ENCODE measurements at places on chromosomes 11 and 22.

DNA sequence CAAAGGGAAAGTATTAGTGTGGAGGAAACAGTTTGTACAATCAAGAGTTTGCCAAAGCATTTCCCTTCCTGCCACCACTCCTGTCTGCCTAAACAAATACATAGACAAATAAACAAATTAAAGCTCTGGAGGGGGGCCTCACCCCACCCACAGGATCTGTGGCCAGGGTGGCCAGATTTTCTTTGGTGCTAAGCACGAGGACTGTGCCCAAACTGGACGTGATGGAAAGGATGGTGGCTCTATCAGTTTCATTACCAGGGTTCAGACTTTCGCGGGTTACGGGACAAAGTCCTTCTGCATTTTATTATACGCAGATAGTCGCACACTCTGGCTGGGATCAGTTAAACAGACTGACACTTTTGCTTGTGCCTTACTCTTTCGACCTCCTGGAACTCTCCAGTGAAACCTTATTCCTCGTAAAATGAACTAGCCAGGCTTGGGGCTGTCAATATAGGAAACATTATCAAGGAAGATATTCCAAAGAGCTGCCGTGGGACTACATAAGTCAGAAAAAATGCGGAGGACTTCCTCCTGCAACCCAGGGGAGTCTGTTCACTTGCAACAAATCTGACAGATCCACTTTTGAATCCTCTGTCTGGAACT lies 11.2 kb downstream of the BARX2 start:
- no peak for DNase-seq

GRCh38 chr11:128155590-128155989 lies 431.8 kb downstream of the ETS1 start:
- peak; percentile 59 for DNase-seq

- DNase-seq: no peak
Measured at GRCh38 chr11:70579316-70579955, 181.1 kb downstream of the CTTN start.

DNA sequence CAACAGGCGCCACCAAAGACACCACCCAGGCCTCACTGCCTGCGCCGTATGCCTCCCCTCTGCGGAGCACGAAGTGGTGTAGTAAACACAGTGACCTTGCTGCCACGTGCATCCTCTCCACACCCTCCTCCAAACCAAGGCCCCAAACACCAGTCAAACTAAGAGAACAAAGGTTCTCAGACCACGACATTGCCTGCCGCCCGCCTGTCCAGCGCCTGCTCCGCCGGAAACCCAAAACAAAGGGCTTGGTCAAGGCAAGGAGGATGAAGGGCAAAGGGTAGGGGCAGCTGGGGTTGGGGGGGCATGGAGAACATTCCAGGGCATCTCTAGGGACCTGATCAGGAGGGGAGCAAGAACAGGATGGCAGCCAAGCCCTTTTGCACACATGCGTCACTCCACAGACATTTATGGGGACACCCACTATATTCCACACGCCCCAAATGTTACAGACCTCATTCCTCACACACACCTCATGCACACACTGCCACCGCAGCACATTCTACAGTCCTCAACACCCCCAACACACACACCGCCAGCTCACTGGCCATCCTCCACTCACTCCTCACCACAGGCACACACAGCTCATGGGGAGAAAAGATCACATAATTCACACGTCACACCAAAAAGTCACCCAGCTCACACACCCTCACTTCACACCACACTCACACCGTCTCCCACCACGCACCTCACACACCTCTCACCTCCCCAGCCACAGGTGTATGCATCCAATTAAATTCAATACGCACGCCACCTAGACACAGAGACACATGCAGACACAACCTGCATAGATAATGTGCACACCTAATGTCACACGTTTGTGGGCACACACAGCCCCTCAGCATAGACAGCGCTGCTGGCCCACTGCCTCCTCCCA lies 34.5 kb downstream of the PDE2A start:
- DNase-seq: no peak

DNA sequence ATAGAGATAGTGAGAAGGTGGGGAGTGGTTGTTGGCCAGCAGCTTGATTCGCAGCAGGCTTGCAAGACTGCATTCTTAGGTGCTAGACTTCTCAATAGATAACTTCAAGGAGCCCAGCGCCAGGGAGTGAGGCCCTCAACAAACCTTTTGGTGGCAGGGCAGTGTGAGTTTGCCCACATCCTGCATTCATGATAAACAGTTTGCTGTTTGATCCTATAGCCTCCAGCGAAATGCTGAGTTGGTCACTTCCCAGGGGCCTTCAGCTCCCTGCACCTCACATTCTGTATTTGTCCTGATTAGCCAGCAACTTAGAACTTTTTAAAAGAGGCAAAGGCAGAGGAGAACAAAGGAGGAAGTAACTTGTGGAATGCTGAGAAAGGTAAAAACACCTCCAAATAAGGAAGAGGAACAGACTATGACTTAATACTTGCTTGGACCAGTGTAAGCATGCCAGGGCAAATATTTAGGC lies 25.1 kb downstream of the OR10A6 start:
- peak; percentile 91 for DNase-seq

DNA sequence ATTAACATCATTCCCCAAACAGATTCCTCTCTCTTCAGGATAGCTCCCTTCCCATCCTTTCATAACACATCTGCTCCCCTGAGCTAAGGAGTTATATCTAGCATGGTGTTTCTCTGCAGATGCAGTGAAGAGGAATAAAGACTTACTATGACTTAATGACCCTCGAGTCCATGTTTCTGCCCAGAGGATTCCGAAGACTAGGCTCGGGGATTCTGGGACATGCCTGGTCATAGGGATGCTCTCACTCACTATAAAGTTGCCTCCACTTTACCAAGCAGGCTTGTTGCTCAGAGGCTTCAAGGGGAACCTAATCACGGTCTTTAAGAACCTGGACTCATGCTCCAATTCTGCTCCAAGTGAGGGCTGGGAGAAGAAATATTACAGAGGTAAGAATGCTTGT lies at the start of gene OR52E4:
TSS of gene OR52E4 (plus strand) at position 301 of the 400 bp plus-strand sequence. CDS start 3,664 bp downstream, outside the sequence.
- no peak for DNase-seq

GRCh38 chr11:125772834-125773505 lies 5.7 kb downstream of the PATE2 start:
- DNase-seq: peak; percentile 92

DNA sequence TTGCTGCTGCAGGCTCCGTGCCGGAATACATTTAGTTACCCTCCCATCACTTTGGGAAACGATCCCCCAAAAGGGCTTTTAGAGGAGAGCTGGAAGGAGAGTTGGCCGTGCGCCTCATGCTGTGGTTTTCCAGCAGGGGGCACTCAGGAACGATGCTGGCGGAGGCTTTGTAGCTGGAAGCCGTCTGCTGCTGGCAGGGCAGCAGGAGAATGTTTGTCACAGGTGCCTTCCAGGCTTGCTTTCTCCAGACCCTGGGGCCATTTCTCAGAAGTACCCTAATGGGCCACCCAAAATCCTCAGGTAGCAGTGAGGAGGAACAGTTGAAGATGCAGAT lies 30.0 kb upstream of the CABP7 start:
- DNase-seq: no peak

- no peak for DNase-seq
Measured at GRCh38 chr22:31635638-31636306, 26.2 kb downstream of the PISD start.

- no peak for DNase-seq
Measured at GRCh38 chr11:44901120-44901633, 49.5 kb downstream of the TP53I11 start.

DNA sequence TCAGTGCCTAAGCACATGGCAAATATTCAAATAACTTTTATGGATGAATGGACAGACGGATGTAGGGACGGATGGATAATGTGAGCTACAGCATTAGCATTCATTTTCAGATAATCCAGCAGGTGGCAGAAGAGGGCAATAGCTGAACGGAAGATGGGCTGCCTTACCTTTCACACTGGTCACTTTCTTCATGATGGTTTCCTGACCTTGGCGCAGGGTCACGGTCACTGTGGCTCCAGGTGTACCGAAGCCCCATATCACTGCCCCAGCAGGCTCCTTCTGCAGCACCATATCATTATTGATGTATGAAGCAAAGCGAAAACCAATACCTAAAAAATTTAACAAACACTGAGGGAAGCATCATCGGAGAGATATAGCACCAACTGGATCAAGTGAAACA lies 4.3 kb downstream of the SIAE start:
- peak; percentile 59 for DNase-seq

DNA sequence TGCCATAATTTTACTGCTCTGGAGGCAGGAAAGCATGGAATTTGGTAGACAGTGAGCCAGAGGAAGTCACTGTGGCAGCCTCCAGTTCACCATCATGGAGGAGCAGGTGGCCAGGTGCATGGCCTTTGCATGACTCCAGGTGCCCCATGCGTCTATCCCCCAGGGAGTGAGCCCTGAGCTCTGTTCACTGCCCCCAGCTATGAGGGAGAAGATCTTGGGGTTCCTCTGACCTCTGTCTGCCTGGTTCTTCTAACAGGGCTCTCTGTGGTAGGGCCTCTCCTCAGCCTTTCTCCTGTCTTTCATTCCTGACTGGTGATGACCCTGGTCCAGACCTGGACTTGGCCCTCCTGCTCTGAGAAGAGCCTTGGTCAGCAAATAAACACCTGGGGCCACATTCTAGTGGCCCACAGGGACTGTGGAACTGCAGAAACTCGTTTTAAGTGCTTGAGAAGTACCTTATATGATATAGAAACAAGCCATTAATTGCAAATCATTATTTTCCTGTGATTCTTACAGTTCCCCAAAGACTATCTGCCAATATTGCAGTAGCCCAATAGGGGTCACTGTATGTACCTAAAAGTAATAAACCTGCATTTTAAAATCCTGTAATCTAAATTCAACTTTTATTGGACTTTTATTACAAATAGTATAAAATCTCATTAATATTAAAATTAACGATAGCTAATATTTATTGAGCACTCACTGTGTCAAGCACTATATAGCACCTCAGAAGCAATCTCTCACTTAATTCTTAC lies 120.0 kb upstream of the SYT13 start:
- DNase-seq: no peak

DNA sequence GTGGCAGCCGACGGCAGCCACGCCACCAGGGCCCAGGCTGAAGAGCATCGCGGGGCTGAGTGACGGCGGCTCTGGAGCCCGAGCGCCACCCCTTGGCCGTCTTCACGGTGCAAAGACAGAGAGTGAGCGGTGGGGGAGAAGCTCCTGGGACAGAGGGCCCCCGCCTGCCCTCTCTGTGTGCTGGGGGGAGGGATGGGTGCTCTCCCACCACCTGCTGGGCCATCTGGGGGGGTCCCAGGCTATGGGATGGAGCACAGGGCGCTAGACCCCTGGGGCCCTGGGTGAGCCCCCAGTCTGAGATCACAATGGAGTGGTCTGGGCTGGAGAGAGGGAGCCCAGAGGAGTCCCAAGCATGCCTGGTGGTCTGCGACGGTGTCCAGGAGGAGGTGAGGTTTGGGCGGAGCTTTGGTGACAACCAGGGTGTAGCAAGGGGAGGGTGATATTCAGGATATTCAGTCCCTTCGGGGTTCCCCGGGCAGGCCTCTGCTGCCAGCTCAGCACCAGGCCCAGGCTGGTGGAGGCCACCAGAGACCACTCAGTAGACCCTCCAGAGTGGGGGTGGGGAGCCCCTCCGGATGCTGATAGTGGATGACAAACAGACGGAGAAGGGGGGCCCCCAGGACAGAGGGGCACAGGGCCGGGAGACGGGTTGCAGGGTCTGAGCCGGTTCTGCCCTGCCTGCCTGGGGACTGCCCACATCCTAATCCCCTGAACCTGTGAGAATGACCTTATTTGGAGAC lies 78.1 kb upstream of the PRR5 start:
- DNase-seq: peak; percentile 34

GRCh38 chr11:11157185-11157584 lies 195.9 kb downstream of the CSNK2A3 start:
- DNase-seq: peak; percentile 36

DNA sequence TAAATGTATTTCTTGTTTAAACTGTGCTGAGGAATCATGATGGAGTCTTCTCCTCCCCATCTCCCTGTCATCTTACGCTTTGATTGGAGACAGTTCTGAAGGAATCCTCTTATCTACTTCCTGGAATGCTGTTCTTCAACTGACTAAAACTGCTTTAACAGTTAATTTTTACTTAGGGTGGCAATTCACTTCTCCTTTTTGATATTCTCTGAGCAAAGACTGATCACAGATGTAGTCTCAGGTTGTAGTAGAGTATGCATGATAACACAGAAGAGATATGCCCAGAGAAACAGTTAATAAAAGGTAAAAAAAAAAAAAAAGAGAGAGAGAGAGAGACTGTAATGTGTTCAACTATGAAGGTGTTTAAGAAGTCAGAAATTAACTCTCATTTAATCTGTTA lies 1.4 kb upstream of the CASP5 start:
- DNase-seq: no peak

DNA sequence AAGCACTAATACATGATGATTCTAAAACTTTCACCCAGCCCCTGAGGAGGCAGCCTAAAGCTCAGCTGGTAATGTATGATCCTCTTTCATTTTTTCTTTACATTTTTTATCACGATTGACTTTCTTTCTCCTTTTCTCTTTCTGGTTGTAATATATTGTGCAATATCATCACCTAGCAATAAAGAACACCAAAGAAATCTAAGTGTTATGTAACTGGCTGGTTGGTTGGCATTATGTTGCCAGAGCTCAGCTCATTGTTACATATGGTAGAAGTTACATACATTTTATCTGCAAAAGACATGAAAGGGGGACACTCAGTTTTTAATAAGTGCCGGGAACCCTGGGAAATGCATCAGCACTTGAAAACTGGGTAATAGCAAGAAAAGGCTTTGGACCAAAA lies 432.1 kb upstream of the DDI1 start:
- no peak for DNase-seq

DNA sequence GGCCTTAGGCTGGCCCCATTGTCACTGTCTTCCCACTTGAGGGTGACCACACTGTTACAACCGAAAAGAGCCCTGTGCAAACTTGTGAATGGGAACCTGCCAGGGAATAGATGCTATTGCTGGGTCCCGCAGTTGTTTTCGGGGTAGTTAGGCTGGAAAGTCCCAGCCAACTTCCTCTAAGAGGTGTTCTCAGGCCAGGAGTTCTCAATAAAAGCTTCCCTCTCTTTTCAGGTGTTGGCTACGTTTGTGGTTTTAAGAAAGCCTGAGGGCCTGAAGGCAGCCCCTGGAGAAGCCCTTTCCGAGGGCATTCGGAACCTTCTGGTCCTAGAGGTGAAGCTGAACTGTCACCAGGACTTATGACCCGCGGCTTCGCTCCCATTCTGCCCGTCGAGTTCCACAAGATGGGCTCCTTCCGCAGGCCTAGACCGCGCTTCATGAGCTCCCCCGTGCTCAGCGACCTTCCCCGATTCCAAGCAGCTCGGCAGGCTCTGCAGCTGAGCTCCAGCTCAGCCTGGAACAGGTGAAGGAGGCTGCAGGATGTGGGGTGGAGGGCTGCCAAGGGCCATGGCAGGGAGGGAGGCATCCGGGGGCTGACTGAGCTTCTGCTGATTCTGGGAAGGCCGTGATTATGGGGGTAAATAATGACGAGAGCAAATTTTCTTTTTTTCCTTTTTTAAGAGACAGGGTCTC lies 104.8 kb downstream of the PRR5L start:
- DNase-seq: no peak

DNA sequence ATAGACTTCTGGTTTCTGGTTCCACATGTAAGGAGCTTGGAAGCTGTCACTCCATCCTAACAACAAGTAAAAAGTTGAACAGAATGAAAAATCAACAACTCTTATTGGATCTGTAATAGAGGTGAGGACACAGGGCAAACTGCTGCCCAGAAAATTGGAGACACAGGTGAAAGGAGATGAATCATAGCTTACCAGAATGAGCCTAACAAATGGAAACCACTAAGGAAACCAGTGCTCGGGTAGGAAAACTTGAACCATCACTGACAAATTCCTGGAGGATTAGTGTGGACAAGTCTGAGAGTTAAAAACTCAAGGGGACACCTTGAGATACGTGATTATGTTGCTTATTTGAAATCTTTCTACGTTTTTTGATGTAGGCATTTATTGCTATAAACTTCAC lies 52.1 kb downstream of the GDPD4 start:
- DNase-seq: peak; percentile 90

Measured in M059J (cell line).